ENCODE measurements at places on chromosomes 11 and 22.

GRCh38 chr11:31922450-31922849 lies 111.3 kb upstream of the PAX6 start:
- no peak for DNase-seq

GRCh38 chr11:111379602-111380136 lies 594 bp upstream of the POU2AF1 start:
- no peak for DNase-seq

- DNase-seq = no peak
Measured at GRCh38 chr11:100008417-100008816, 678.7 kb upstream of the ARHGAP42 start.

- no peak for DNase-seq
Measured at GRCh38 chr11:59544869-59545178, 33.5 kb downstream of the OR4D9 start.

DNA sequence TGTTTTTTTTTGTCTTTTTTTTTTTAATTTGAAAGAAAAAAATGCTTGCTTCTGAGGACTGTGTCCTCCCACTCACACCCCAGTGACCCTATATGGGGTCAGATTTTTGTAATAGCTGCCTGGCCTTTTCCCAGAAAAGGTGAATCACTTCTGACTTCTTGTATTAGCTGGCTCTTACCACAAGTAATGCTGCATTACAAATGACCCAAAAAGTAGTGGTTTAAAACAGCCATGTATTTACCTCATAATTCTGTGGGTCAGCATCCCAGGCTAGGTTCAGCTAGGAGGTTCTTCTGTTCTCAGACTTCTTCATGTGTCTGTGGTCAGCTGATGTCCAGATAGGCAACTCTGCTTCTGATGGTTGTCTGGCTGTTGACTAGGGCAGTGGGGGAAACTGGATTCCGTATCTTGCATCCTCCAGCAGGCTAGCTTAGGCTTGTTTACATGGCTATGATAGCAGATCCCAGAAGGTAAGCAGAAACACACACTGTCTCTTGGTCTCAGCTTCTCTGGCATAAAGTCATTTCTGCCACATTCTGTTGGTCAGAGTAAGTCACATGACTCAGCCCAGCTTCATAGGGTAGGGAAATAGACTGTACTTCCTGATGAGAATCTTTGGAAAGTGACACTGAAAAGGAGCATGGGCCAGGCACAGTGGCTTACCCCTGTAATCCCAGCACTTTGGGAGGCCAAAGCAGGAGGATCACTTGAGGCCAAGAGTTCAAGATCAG lies 19.5 kb downstream of the LHFPL7 start:
- no peak for DNase-seq

DNA sequence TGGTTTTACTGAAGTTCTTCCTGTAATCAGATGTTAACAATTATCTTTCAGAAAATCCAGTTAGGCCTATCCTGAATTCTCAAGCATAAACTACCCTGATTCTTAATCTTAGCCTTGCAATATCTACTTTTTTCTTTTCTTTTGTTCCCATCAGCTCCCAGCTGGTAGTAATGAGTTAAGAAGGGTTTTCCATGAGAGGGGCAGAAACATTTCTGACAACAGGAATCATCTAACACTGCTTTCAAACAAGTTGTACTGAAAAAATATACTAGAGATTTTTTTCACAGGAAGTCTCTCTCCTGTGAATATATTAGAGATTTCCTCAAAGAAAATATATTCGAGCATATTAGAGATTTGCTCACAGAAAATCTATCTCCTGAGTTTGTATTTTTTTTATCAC lies 3.3 kb upstream of the TRIM6 start:
- no peak for DNase-seq

- DNase-seq = no peak
Measured at GRCh38 chr11:106679581-106679980, 338.7 kb downstream of the GUCY1A2 start.

GRCh38 chr11:68431984-68432645 lies 28.4 kb upstream of the PPP6R3 start:
- no peak for DNase-seq

DNA sequence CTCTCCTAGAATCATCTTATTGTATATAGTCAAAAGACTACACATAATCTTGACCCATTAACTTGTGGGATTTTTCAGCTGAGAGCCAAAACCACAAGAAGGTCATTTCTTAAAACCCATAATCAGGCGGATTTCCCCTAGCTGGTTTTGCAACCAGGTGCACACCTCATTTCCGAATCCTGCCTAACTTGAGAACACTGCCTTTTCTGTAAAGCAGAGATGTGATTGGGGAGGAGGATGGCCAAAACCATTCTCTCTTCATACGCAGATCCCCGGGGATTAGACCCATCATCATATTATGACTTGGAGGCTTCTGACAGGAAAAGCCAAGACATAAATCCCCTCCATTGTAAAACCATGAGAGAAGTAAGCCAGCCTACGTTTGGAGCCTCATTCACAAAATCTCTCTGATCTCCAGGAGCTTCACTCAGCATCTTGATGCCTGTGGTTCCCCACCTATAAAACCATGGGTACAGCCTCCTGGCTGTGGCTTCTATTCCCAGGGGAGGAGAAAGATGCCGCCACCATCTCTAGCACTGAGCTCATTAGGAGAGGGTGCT lies 191.3 kb downstream of the KIF18A start:
- no peak for DNase-seq

GRCh38 chr22:48739348-48740085 lies 1088.2 kb downstream of the BRD1 start:
- DNase-seq = no peak

DNA sequence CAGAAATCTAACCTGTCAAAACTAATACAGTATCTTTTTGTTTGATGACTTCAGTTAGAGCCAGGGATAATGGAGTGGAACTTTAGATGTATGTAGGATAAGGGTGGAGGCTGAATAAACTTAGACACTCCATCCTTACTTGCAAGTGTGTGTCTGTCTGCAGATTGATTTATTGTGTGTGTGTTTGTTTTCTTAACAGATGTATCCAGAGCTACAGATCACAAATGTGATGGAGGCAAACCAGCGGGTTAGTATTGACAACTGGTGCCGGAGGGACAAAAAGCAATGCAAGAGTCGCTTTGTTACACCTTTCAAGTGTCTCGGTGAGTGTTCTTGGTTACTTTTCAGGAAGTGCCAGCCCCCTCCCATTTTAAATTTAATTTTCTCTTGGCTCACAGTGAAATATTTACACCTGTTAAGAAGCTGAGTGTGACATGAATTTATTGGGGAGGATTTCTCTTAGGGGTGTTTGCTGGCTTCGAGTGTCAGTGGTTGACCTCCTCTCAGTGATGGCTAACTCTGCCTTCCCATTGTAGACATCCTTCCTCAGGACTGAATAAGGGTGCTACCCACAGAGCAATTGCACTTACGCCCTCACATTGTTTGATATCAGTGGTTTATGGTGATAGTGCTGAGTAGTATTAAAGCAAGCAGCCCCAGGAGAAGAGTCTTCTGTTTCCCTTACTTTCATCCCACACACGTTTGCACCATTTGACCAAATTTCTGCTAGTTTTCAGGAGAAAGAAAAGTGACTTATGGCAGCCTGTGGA lies 40.8 kb downstream of the APLP2 start:
- no peak for DNase-seq
